Smooth muscle cell of the brain vasculature (primary cell): ENCODE measurements at places on chromosomes 2 and 18.

DNA sequence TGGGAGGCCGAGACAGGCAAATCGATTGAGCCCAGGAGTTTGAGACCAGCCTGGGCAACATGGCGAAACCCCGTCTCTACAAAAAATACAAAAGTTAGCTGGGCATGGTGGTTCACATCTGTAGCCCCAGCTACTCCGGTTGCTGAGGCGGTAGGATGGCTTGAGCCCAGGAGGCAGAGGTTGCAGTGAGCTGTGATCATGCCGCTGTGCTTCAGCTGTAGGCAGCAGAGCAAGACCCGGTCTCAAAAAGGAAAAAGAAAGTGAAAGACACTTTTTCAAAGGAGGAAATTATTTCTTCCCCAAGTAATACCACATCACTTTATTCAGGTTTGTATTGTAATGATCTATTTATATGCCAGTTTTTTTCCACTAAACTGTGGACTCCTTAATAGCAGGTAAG is 35.7 kb upstream of the TAF4B start:
- DNase-seq = no peak

GRCh38 chr2:97868986-97869721 is 126.6 kb downstream of the TMEM131 start:
- peak; percentile 83 for DNase-seq

- DNase-seq = no peak
These were observed 3.7 kb upstream of the UGT1A6 start for GRCh38 chr2:233689031-233689430.

- no peak for DNase-seq
These were observed 5.4 kb downstream of the CFAP36 start for GRCh38 chr2:55524884-55525437.

- no peak for DNase-seq
These were observed 113.3 kb downstream of the MYO1B start for GRCh38 chr2:191358325-191359025.

- DNase-seq = no peak
These were observed 36.9 kb downstream of the ST8SIA3 start for GRCh38 chr18:57389271-57389670.
